ENCODE measurements at places on chromosomes 16 and 17.

GRCh38 chr16:85463672-85464382, 149.3 kb upstream of the GSE1 start:
- DNase-seq: no peak

DNA sequence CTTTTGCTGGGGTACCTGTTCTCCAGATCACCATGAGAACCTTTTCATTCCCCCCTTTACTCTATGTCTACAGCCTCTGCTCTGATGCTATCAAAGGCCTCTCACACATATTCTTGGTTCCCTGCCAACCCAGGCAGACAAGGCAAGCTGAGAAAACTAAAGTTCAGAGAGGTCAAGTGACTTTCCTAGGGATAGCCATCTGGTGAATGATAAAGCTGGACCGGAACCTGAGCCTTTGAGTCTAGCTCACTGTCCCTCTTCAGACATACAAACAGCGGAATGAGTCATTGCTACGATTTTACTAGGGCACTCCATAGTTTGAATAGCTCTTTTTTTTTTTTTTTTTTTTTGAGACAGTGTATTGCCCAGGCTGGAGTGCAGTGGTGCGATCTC, 73.3 kb downstream of the XYLT1 start:
- no peak for DNase-seq

DNA sequence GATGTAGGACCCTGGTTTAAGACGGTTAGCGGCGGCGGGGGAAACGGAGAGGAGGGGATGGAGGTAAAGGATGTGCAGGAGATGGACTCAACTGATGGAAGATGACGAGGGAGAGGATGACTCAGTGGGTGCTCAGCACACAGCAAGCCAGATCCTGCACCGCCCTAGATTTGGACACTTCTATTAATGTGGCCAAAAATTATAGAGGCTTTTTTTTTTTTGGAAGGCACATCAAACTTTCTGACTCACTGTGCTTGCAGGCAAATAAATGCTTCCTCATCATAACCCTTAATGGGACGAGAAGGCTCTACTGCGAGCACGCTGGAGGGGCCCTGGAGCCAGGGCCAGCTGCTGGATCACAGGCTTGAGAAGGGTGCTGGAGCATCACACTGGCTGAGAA, 36.0 kb downstream of the RTN4RL1 start:
- DNase-seq: no peak

- no peak for DNase-seq
Observed at GRCh38 chr16:67846063-67846319, 742 bp upstream of the NUTF2 start.

DNA sequence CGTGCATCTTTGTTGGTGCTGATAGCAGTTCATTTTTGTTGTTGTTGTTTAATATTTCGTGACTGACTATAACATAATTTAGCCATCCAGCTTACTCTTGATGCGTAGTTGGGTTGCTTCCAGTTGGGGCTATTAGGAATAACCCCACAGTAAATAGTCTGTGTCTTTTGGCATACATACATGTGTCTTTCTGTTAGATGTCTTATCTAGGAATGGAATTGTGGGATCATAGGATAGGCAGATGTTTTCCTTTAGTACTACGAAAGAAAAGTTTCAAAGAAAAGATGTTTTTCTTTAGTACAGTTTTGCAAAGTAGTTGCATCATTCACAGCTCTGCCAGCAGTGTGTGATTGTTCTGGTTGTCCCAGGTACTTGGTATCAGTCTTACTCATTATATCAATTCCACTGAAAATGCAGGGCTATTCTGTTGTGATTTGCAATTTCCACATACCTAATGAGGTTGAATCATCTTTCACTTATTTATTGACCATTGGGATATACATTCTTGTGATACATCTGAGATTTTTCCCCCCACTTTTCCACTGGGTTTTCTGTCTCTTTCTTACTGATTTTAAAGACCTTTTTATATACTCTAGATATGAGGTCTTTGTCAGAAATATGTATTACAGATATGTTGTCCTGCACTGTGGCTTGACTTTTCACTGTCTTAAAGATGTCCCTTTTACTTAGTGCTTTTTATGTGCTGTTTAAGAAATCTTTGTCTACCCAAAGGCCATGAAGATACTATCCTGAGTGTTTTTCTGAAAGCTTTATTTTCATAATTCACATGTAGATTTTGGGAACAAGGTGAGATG, 173.3 kb downstream of the MRTFB start:
- no peak for DNase-seq

DNA sequence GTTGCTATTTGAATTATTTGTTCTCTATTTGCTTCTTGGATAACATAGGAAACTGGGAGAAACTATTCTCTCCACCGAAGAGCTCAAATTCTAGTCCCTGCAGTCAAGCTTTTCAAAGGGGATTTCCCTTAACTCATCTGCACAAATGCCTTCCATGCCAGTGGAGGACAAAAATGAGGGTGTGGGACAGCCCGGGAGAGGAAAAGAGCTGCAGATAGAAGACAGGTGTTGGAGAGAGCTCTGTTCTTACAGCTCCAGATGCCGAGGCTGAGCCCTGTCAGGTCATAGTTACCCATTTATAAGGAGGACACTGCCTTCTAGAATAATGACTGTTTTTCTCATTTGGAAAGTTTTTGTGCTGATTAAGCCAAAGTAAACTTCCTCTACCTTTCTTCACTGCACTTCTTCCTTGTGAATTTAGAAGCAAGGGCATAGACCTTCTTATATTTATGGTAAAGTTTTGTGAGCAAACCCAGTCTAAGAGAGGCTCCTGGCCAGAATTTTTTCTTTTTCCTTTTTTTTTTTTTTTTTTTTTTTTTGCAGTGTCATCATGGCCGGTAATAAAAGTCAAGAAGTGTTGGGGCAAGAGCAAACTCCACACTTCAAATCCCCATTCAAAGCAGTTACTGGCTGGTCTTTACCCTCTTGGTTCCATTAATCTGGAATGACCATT, 177.2 kb downstream of the ABCC12 start:
- no peak for DNase-seq

- DNase-seq: no peak
Observed at GRCh38 chr17:66115246-66115645, 76.7 kb downstream of the CEP112 start.

- no peak for DNase-seq
Observed at GRCh38 chr17:79201119-79201518, 126.5 kb downstream of the ENGASE start.

- no peak for DNase-seq
Observed at GRCh38 chr17:27349540-27350021, 55.7 kb downstream of the WSB1 start.

DNA sequence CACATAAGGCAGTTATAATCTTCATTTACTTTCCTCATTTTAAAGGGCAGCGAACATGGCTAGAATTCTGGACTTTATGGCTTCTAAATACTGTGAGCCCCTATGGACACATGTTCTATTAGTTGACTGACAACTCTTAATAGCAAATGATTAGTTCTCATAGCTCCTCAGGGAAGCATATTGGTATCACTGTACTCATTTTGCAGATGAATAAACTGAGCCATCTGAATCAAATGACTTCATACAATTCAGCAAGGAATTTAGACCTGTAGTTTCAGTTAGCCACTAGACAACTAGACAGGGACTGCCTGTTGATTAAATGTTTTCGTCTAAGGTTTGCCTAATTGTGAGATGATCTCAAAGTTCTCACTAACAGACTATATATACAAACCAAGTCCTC, 9.7 kb downstream of the TOB1 start:
- DNase-seq: no peak

DNA sequence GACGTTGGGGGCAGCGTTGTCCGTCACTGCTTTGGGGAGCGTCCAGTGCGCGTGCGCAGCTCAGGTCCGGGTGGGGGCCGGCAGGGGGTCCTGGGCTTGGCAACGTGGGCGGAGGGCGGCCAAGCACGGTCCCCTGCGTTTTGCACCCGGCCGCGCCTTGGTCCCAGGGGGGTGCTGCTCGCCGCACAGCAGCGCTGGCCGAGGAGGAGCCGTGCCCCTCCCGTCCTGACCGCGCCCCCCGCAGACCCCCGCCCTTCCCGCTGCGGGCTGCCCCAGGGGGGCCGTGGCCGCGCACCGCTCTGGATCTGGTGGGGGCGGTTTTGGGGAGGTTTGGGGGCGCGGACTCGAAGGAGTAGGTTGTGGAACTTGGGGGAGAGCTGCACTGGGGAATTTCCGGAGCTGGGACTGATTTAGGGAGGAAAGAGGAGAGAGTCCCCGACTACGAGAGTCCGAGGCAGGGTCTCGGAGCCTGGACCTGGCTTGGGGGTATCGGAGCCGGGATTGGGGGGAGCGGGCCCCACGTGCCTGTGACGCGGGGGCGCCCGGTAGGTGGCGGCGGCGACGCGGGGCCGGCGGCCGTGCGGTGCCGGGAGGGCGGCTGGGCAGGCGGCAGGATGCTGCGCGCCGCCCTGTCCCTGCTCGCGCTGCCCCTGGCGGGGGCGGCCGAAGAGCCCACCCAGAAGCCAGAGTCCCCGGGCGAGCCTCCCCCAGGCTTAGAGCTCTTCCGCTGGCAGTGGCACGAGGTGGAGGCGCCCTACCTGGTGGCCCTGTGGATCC, at the start of gene SLC9A5:
Gene SLC9A5, plus strand, starts transcription at position 579 of the 777 bp plus-strand sequence. Its CDS starts 36 bp downstream, at position 615.
- no peak for DNase-seq

DNA sequence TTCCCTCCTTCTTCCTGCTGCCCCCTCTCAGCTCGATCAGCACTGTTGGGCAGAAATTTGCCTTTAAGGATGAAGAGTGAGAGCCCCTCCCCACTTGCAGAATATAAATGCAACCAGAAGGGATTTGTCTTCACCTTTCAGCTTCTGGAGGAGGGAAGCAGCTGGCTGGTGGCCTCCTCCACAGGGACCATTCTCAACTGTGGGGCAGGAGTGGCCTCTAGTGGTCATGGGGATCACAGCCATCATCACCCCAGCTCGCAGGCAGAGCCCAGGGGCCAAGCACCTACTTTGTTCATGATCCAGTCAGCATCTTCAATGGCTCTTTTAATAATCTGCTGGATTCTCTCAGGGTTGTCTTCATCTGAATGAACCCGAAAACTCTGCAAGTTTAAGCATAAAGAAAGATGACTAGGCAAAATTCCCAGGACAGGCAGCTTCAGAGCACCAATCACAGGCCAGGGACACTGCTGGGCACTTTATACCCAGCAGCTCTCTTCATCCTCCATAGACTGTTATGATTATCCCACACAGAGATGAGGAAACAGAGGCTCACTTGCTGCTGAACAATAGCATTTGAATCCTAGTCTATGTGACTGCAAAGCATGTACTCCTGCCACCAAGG, 13.1 kb downstream of the LYRM9 start:
- peak; percentile 63 for DNase-seq

DNA sequence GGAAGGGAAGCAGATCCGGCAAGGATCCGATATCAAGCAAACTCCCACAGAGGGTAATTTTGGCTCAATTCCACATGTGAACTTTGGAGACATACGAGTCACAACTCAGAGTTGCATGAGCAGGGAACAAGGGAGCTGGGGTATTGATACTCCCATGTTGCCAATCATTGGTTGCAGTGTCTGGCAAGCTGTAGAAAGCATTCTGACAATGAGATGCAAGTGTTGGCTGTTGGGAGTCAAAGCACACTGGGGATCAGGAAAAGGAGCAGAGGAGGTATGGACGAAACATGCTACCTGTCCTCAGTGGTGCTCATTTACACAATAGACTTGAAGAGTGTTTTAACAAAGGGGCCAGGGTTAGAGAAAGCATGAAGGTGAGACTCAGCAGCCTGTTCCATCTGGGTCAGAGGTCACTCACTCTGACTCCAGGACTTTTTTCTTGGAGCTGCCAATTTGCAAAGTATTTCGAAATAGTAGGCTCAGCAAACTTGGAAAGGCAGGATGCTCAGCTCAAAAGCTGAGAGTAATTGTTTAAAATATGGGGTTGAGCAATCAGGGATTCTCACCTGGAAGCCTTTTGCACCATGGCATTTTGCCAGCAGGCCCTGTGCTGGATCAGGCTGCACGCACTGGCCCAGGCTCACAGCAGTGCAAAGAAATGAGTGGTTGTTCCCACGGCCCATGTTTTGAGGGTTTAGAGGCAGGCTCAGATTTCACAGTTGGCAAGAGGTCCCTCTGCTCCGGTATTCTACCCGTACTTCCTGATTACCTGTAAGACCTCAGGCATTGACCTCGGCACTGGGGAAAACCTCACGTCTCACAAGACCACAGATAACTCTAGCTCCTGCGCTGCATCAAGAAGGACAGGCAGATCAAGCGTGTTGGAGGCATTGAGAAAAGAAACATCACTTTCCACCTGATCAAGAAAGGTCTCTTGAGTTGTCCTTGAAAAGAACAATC, 17.6 kb upstream of the NKD1 start:
- no peak for DNase-seq

- no peak for DNase-seq
Observed at GRCh38 chr17:1179818-1180742, at the start of gene ABR. TSS of gene ABR (minus strand) at chr17:1179981. CDS start at chr17:1179727, 254 bp downstream.

DNA sequence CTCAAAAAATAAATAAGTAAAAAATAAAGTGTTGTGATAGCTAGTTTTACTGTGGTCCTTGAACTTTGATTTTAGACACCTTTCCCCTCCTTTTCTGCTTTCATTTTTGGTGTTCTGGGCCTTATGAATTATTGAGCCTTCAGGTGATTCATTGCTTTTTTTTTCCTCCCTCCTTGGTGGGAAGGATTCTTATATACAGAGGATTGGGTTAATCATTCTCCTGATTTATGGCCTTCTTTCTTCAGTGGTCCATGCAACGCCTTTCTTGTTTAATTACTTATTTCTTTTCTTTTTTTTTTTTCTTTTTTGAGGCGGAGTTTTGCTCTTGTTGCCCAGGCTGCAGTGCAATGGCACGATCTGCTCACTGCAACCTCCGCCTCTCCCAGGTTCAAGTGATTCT, 8.0 kb upstream of the MYL4 start:
- no peak for DNase-seq
